ENCODE measurements at places on chromosomes 3 and 15.
A peak's percentile ranks its signal among the peaks of the same experiment; 100 is the strongest.

DNA sequence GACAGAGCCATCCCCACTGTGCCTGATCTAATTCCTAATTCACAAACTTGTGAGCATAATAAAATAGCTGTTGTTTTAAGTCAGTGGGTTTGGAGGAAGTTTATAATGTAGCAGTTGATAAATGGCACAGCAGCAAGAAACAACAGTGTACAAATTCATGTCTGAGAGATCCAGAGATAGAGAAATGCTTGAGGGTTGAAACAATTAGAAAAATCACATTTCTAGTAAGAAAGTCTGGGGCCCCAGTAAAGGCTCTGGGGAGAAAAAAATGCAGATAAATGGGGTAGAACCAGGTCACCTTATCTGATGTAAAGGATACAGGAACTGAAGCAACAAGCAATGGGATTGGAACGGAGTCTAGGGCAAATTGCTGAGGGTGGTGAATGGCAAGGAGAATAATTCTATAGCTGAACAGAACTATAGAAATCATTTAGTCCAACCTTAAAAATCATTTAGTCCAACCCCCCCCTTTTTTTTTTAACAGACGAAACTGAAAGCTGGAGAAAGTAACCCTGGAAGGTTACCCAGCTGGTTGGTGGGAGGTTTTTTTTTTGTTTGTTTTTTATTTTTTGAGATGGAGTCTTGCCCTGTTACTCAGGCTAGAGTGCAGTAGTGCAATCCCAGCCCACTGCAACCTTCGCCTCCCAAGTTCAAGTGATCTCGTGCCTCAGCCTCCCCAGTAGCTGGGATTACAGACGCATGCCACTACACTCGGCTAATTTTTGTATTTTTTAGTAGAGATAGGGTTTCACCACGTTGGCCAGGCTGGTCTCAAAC lies 14.3 kb upstream of the SHQ1 start:
- no peak for DNase-seq

GRCh38 chr3:119700269-119700919 lies 2.4 kb upstream of the CFAP91 start:
- DNase-seq: peak; percentile 85

GRCh38 chr3:46708401-46709156 lies 7.4 kb downstream of the TMIE start:
- DNase-seq: peak; percentile 14

GRCh38 chr3:42979044-42979972 lies at the start of gene GASK1A:
TSS of gene GASK1A (plus strand) at chr3:42979311. CDS start at chr3:42979643, 332 bp downstream.
- peak; percentile 58 for DNase-seq

DNA sequence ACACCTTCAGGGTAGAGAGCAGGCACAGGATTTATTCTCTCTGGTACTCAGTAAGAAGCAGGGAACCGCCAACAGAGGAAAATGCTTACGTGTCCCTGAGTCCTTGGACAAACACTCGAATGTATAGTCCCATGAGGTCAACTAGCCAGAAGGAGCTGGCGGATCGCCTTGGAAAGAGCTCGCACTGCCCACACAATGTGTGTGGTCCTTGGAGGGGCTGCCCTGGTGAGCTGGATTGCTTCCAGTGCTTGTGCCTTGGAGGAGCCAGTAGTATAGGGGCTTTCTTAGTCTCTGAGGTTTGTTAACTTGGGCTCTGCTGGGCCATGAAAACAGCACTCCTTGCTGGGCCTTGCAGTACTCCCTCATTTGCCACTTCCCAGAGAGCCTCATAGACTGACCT lies 40.7 kb upstream of the VILL start:
- no peak for DNase-seq

GRCh38 chr3:49805367-49805782 lies 2.3 kb downstream of the INKA1 start:
- DNase-seq: no peak

GRCh38 chr3:110101361-110101760 lies 764.0 kb upstream of the DPPA4 start:
- no peak for DNase-seq

DNA sequence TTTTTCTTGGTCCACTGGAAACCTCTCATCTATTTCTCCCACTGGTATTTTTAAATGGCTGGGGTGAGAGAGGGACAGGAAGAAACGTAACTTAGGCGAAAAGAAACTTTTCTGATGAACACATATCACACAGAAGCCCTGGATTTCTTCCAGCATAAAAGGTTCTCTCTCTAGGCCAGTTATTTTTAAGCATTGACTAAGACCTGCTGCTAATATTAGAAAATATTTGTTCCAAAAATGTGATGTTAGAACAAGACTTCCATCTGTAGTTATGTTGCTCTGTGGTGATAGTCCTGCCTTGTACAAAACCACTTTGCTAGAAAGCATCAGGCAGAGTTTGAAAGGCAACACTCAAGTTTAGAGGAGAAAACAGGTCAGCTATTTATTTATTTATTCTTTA lies 537.7 kb downstream of the MCTP2 start:
- DNase-seq: no peak

DNA sequence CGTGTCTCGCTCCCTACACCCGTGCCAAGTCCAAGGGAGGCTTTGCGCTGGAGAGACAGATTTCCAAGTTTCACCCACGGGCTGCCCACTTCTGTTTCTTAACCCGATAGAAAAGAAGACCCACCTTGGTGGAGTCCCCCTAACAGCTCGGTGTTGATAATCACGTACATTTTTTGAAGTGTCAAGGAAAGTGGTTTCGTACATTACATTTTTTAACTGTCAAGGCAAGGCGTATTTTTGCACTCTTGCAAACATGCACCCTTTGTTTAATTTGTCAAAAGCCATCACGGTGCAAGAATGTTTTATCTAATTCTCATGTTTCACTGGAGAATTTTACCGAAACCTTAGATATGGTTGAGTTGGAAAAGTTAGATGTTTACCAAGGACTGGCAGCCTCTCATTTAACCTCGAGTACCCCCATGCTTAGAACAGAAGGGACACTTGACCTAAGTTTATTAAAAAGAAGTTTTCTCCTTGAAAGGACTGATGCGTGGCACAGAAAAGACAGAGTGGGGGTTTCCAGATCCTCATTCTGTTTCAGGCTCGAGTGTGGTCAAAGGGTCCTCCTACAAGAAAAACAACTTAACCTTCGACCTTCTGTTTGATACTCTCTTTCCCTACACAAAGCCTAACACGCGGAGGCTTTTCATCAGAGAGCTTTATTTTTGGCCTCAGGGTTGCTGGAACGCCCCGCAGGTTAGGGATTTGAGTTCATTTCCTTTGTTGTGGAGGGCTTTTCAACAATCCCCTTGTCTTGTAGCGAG lies 882 bp downstream of the GXYLT2 start:
- no peak for DNase-seq

DNA sequence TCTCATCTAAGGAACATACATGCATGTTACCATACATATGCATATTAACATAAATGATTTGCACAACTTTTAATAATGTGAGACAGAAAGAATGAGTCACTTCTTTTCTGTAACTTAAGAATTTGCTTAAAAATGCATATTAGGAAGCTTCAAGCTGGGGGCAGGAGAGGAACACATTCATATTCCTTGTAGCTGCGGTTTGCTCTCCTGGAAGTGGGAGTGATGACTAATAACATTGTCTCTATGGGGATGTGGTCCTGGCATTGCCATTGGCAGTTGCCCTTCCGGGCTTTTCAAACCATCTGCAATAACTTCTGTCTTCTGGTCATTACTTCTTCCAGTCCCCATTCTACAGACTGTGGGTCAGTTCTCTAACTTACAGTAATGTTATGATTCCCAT lies 15.6 kb downstream of the CHST2 start:
- peak; percentile 95 for DNase-seq

GRCh38 chr3:113847247-113847646 lies 8.7 kb downstream of the GRAMD1C start:
- DNase-seq: no peak

GRCh38 chr15:64635499-64636495 lies 139.6 kb downstream of the RBPMS2 start:
- peak; percentile 54 for DNase-seq

DNA sequence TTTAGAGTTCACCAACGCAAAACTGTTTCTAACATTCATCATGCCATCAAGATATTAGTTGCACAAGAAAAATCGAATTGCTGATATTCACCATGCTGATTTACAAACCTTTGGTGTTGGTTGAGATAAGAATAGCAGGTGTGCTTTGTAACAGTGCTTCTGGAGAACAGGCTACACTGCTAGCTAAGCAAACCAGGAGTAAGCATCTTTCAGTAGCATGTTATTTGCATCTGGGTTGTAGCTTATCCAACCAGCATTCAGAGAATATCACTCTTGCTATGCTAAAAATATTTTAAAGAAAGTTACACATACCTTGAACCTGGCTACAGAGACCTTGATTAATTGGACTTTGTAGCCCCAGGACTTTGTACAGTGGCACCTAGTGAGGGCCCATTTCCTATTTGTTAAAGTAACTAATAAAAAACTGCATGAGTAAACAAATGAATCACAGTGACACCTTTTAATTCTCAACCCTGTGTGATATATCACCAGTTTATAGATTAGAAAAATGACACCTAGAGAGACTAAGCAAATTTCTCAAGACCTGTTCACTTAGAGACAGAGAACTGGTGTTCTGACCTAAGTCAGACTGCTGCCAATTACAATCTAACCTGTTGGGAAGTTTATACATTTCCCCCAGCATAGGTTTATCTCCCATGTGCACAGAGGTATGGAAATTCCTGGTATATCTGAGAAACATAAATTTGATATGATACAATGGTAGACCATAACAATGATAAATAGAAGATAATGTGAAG lies 435.5 kb upstream of the TGFBR2 start:
- no peak for DNase-seq

DNA sequence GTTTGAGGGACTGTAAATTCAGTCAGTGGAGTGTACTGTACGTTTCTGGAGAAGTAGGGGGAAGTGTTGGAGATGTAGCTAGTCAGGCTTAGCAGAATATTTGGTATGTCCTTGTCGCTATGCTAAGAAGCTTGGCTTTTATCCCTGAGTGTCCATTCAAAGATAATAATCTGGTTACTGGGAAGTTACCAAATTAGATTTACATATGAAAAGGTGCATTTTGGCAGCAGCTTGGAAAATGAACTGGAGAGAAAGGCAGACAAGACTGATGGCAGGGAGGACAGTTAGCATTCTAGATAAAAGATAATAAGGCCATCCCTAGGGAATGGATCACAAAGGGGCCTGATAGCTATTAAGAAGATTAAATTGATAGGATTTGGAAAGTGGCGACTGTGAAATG lies 58.7 kb downstream of the P2RY1 start:
- DNase-seq: no peak

GRCh38 chr3:120177707-120178306 lies 83.6 kb upstream of the GSK3B start:
- DNase-seq: peak; percentile 29

DNA sequence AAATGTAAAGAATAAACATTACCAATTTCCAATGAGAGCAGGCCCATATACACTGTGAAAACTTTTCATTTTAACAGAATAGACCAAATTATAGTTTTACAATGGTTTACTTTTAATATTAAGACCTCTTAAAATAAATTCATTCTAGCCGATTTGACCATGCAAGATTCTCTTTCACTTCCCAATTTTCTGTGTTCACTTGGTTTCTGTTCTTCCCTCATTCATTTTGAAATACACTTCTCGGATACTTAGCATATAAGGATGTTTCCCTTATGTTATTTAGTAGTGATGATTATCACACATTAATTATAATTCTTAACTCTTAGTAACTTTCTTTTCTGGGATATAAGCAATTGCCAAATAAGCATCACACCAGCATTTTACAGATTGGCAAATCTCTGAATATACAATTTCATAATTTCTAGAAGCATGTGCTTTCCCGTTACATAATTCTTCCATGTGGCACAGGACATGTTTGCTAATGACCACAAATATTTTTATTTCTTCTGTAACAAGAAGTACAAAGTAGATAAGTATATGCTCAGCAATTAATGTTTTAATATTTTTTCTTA lies 13.9 kb downstream of the OR5H15 start:
- DNase-seq: peak; percentile 38

- DNase-seq: no peak
Observed at GRCh38 chr3:178369006-178369405, 167.2 kb upstream of the KCNMB2 start.

DNA sequence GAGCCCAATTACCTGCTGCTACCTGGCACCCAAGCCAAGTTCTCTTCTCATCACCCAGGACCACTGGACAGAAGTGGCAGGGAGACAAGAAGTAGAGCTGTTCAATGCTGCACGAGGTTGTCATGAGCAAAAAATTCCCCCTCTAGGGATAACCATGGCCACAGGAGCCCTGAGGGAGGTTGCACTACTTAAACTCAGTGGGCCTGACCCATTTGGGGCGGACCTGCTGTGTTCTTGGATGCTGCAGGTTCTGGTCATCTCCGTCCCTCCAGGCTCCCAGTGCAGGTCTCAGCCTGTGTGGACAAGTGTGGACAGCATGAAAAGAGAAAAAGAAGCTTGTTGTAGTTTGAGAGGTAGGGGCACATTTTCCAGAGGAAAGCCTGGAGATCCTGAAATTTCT lies 26.1 kb upstream of the MANF start:
- no peak for DNase-seq

DNA sequence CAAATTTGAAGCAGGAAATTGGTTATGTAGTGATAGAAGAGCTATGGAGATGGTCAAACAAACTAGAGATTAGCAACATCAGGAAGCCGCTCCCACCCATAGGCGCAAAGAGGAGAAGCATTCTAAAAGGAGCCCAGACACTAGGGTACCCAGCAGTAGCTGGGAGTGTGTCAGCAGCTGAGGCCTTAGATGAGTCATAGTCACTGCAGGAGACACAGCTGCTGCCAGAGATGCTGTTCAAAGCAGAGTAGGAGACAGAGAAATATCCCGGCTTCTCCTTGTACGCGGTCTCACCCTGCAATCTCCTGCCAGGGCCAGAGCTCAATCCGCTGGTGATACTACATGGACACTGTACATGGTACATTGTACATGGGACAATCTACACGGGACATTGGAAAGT lies 61.9 kb downstream of the VGLL3 start:
- DNase-seq: no peak

DNA sequence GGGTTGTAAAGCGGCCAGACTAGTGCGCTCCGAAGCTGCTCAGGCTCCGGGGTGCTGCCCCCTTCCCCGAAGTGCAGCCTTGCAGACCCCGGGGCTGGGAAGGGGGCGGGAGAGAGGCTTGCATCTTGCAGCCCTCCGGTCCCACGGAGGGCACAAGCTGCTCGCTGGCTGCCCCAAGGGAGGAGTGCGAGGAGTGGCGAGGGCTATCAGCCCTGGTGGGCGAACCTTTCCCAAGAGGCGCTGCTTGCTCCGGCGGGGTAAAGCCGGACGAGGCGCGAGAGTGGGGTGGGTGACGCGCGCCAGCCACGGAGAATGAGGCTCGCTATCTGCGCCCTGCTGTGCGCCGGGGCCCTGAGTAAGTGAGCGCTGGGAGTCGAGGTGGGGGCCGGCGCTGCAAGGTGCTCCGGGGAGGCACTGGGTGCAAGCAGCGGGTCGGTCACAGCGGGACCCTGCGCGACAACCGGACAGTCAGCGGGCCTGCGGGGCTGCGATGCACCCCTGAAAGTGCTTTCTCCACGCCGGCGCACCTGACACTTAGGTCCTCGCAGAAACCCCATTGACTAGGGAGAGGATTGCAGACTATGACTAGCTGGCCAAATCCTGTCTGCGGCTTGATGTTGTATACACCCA lies 12.7 kb upstream of the TOPBP1 start:
- no peak for DNase-seq

GRCh38 chr3:168990134-168990533 lies 673.4 kb downstream of the MECOM start:
- no peak for DNase-seq
